ENCODE measurements at places on chromosomes 4 and X.
A peak's percentile ranks its signal among the peaks of the same experiment; 100 is the strongest.

DNA sequence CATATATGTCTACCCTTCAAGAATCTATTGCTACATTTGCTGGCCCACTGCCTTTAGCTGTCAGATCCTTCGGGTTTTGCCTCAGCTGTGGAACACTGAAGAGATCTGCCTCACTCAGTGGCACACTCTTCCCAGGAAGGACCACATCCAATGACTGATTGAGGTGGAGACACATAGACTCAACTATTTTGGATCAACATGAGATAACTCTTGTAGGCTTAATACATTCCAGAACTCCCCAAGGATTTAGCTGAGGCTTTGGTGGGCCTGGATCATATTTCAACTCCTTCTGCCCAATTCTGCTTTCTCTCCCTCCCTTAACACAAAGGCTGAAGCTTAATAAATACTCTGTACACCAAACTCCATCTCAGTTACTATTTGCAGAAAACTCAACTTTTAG, 100.5 kb downstream of the CORIN start:
- no peak for DNase-seq

DNA sequence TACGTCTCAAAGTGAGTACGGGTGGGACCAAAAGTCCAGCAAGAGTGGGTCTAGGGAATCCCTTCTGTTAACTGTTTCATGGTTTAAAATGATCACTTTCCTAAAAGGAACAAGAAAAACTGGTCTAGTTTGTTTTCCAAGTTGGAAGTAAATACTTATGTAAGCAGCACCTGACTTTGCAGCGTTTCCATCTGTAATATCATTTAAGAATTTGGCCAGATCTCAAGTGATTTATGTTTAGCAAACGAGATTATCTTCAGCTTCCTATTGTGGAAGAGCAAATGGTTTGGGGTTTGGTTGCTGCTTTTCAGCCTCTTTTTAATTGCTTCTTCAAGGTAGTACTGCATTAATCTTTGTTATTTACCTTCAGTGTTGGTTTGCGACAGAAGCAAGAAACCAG, 50.4 kb downstream of the FHIP1A start:
- DNase-seq: no peak

GRCh38 chr4:8348071-8348470, 78.5 kb downstream of the HTRA3 start:
- no peak for DNase-seq

- DNase-seq: no peak
Measured at GRCh38 chr4:26785810-26786209, 74.8 kb upstream of the STIM2 start.

GRCh38 chr4:5164221-5164912, 113.1 kb downstream of the STK32B start:
- DNase-seq: no peak

GRCh38 chr4:74244049-74244448, 64.2 kb upstream of the EPGN start:
- no peak for DNase-seq

DNA sequence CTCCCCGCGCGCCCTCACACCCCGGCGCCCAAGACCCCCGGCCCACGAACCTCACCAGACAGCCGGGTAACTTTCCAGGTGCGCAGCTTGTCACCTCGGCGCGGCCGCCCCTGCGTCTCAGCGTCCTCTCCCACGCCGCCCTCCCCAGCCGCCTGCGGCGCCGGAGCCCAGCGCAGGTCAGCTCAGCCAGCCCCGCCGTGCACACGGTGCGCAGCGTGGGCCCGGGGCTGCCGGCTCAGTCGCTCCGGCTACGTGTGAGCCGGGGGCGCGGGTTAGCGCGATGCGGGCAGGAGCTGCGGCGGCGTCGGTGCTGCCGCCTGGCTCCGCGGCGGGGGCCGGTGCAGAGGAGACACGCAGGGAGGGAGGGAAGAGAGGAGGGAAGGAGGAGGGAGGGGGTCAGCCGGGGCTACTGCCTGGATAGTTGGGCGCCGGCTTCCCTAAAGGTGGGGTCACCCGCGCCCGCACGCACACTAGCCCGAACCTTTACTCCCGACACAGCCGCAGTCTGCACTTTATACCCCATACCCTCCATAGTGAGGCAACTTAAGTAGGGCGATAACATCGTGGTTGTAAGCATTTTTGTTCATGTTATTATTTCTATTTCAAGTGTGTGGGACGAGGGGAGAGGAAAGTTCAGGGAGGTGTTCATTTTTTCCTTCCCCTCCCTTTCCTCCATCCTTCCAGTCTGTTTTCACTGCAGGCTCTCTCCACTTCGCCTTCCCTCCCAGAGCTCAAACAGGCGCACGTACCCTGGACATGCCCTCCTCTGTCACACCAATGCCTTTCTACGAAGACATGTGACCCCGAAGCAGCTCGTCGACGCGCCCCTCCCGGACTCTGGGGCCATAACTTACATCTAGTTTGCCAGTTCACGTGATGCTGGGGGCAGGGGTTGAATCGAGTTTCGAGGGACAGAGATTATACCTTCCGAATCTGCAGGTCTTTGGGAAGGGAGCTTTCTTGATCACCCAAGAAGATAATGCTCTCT, at the start of gene PRKG2:
Gene PRKG2 (minus strand): TSS at position 342 of the 988 bp plus-strand sequence. CDS start 10,175 bp downstream, outside the sequence.
- DNase-seq: peak; percentile 80

Data from foreskin fibroblast (primary cell).